Upper lobe of right lung (tissue), 1 donor: ENCODE measurements at places on chromosomes 12 and 14. TPM values are rescaled to one million over a fixed set of nuclear protein-coding genes. Genes with fewer than 3 reads are reported as not detected.

EID3 gene
- 4.4 TPM for total RNA-seq

IL26 gene
- total RNA-seq: not detected

DNA sequence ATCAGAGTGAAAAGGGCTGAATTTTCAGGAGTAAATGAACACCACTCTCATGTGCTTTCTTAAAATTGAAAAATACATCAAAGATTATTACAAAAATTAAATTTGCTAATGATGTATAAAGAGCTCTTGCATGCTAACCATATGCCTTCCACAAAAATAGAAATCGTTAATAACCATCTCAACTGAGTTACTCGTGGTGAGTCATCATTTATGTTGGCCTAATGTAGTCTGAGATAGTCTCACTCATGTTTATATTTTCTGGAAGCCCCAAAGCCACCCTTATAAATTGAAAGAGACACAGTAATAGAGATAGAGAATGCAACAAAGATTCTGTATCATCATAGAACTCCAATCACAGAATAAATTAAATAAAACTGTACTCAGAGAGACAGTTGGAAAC is 131.2 kb downstream of the KCNH5 start:
- DNase-seq: no peak
- H3K27ac ChIP-seq: no peak overlapping the region
- H3K4me3 ChIP-seq: no peak overlapping the region
- H3K4me1 ChIP-seq: no peaks in the 10 kb centered on the region

DNA sequence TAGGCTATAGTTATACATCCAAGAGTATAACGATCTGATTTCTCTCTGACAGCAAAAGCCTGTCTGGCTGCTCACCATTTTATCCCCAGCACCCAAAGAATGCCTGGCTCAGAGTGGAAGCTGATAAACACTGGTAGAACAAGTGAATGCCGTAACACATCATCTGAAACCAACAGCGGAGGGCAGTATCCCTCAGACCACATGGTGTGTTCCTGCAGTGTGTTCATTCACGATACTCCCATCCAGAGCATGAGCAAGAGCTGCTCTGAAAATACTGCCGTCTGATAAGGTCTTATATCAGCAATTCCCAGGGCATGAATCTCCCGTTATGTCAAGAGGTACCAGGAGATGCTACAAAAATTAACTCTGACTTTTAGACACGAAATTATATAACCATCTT is 95.9 kb downstream of the TTC7B start:
- H3K36me3 ChIP-seq: no peaks in the 10 kb centered on the region
- H3K4me3 ChIP-seq: no peak overlapping the region
- H3K4me1 ChIP-seq: no peaks in the 10 kb centered on the region
- no peak overlapping the region for H3K27ac ChIP-seq
- H3K27me3 ChIP-seq: no peaks in the 10 kb centered on the region

JKAMP gene
- total RNA-seq: 34.4 TPM

DNA sequence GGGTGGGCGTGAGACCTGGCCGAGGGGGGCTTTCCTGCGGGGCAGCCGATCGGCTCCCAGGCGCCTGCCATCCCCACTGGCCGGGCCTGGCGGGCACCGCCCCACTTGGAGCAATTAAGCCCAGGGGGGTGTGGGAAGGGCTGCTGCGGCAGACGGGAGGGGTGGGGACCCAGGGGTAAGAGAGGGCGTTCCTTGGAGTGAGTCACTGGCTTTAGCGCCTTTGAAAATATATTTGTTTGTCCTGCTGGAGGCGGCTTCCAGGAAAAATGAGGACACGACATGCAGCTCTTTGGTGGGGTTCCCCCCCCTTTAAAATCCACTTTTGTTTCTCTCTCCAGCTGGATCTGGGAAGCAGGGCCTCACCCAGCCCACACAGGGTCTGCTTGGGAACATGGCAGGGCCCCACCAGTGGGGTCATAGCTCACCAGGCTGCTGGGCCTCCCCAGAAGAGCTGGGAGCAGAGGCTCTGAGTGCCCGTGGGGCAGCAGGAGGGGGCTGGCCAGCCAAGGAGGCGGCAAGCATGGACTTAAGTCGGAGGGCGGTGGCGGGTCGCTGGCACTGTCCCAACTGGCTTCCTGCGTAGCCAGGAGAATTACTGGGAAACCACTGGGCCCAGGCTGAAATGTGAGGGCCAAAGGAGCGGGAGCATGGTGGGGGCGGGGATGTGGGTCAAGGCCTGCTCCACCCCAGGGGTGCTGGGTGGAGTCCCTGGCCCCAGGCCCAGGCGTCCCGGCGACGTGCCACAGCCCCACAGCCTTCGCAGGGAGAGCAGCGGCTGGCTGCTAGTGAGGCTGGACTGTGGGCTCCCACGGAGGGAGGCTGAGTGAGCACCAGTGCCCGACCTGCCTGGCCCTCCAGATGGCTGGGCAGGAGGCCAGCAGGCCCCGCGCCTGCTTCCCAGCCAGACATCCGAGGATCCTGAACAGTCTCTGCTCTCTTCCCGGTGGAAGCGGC is 128.0 kb downstream of the RFLNA start:
- peaks cover 64% of the 10 kb centered on the region for H3K36me3 ChIP-seq
- peak; percentile 93 for DNase-seq
- H3K4me1 ChIP-seq: peaks cover 37% of the 10 kb centered on the region
- H3K27ac ChIP-seq: peak overlapping the region; percentile 91

C12orf57 gene
- total RNA-seq: 197 TPM

DNA sequence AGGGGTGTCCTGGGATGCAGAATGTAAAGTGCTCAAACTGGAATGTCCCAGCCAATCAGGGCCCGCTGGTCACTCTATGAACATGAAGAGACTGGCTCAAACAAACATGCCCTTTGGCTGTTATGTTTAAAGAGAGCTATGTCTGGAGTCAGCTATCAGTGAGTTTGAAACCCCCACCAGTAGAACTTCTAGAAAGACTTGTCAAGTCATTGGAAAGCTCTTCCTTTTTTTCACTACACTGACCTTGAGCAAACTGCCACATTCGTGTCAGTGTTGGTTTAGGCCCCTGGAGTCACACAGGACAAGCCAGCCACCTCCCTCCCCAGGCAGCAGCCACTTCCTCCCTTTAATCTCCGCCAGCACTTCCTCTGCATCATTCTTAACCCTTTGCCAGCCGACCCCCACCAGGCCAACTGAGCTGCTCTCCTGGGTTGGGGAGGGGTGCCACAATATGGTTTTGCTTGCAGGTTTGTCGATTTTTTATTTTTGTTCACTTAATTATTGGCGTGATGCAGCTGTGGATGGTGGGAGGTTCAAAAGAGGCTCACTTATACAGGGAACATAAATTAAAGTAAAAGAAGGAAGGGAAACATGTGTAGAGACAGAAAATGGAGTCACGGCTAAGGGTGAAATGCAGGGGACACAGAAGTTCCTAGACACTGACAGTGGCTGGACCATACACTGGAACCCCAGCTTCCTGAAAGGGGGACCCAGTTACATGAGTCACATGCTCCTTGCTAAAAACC is 25.3 kb downstream of the CMKLR1 start:
- peaks cover 49% of the 10 kb centered on the region for H3K4me1 ChIP-seq
- H3K36me3 ChIP-seq: no peaks in the 10 kb centered on the region
- H3K4me3 ChIP-seq: no peak overlapping the region
- peak; percentile 70 for DNase-seq
- no peaks in the 10 kb centered on the region for H3K27me3 ChIP-seq

- no peak overlapping the region for H3K27ac ChIP-seq
- DNase-seq: no peak
- no peaks in the 10 kb centered on the region for H3K27me3 ChIP-seq
- H3K4me3 ChIP-seq: no peak overlapping the region
- no peaks in the 10 kb centered on the region for H3K4me1 ChIP-seq
- H3K36me3 ChIP-seq: no peaks in the 10 kb centered on the region
Measured at GRCh38 chr14:67579636-67580035, 20.4 kb downstream of the PIGH start.

DYNC1H1 gene
- total RNA-seq: 432 TPM

- no peaks in the 10 kb centered on the region for H3K27me3 ChIP-seq
- peaks cover 11% of the 10 kb centered on the region for H3K4me1 ChIP-seq
- no peak overlapping the region for H3K27ac ChIP-seq
- no peaks in the 10 kb centered on the region for H3K36me3 ChIP-seq
- no peak overlapping the region for H3K4me3 ChIP-seq
Measured at GRCh38 chr14:65277580-65278270, 134.8 kb upstream of the FUT8 start.

GRCh38 chr12:43255522-43256111 is 296.4 kb downstream of the ADAMTS20 start:
- no peaks in the 10 kb centered on the region for H3K27me3 ChIP-seq
- no peaks in the 10 kb centered on the region for H3K4me1 ChIP-seq
- H3K4me3 ChIP-seq: no peak overlapping the region
- H3K27ac ChIP-seq: no peak overlapping the region
- no peak for DNase-seq
